ENCODE measurements at places on chromosomes 5 and 9. TPM values are rescaled to one million over a fixed set of nuclear protein-coding genes. Genes with fewer than 3 reads are reported as not detected.
A peak's percentile ranks its signal among the peaks of the same experiment; 100 is the strongest.

SLCO4C1 gene
- 0.84 TPM for total RNA-seq

GRCh38 chr9:133665096-133665495 lies 28.9 kb downstream of the DBH start:
- DNase-seq: no peak

DNA sequence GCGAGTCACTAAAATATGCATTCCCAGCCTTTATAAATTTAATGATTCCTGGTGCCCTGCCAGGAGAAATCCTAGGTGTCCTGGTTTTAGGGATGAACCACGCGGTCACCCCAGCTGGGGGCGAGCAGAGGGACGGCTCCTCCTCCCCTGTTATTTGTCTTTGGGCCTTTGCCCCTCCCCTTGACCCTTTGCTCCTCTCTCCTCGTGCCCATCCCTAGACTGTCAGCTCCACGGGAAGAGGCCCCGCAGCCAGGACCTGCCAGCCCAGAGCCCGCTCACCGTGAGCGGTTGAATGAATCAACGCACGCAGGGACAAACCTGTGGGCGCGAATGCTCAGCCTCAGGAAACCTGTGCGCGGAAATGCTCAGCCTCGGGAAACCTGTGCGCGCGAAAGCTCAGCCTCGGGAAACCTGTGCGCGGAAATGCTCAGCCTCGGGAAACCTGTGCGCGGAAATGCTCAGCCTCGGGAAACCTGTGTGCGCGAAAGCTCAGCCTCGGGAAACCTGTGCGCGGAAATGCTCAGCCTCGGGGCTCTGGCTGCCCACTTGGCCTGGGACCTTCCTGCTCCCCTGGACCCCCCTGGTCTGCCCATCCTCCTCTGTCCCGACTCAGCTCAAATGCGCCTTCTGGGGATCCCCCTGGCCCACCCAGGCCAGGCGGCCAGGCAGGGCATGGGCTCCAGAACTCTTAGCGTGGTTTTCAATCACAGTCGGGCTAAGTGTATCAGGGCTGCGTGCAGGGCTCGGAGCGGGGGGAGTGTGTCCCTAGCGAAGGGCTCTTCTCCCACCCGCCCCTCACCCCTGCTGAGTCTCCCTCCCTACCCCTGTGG lies 140.5 kb upstream of the COL5A1 start:
- DNase-seq: peak; percentile 76

PRUNE2 gene
- total RNA-seq: 6.2 TPM
